ENCODE measurements at places on chromosomes 11 and 22. TPM values are rescaled to one million over a fixed set of nuclear protein-coding genes. Genes with fewer than 3 reads are reported as not detected.
A peak's percentile ranks its signal among the peaks of the same experiment; 100 is the strongest.

DNA sequence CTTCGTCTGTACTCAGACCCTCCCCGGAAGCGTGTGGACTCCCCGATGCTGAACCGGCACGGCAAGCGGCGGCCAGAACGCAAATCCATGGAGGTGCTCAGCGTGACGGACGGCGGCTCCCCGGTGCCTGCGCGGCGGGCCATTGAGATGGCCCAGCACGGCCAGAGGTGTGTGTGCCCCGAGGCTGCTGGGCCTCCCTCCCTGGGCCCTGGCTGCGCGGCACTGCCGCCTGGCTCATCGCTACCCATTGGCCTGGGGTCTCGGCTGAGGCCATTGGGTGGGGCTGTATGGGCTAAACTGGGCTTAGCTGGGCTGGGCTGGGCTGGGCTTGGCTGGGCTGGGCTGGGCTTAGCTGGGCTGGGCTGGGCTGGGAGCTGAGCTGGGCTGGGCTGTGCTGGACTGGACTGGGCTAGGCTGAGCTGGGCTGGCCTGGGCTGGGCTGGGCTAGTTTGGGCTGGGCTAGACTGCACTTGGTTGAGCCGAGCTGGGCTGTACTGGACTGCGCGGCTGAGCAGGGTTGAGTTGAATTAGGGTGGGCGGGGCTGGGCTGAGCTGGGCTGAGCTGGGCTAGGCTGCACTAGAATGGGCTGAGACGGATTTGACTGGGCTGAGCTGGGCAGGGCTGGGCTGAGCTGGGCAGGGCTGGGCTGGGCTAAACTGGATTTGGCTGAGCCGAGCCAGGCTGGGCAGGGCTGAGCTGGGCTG, 40.7 kb downstream of the MOB2 start:
- no peak for DNase-seq
- H3K4me3 ChIP-seq = no peak overlapping the region
- H3K27ac ChIP-seq = no peak overlapping the region
- H3K36me3 ChIP-seq = peaks cover 13% of the 10 kb centered on the region
- H3K4me1 ChIP-seq = no peaks in the 10 kb centered on the region

DNA sequence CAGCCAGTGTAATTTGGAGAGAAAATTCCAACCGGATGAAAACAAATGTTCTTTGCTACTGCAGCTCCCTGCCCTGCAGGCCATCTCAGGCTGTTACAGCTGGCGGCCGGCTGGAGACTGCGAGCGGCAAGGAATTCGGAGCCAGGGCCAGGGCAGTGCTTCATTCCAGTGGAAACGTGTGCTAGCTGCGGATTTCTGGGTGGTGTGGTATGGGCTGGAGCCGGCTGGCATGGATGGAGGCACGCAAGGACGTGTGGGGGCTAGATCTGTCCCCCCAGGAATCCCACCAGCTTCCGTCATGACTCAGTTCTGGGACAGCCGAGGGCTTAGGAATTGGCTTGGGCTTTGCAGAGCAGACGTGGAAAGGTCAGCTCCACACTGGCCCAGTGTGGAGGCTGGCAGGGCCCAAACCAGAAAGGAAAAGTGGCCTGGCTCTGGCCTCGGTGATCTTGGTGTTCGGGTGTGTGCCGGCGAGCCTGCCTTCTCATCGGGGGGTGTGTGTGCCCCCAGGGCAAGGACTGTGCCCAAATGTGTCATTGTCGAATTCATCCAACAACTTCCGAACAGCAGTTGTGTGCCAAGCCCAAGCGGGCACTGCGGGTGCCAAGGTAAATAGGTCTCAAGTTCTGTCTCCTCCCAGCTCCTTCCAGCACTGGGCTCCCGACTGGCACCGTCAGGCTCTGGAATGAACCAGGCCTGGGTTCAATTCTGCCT, 48.1 kb upstream of the SHISAL1 start:
- H3K27me3 ChIP-seq = no peaks in the 10 kb centered on the region
- no peak for DNase-seq
- no peak overlapping the region for H3K4me3 ChIP-seq
- peak overlapping the region; percentile 16 for H3K27ac ChIP-seq
- H3K36me3 ChIP-seq = no peaks in the 10 kb centered on the region
- no peaks in the 10 kb centered on the region for H3K4me1 ChIP-seq

DNA sequence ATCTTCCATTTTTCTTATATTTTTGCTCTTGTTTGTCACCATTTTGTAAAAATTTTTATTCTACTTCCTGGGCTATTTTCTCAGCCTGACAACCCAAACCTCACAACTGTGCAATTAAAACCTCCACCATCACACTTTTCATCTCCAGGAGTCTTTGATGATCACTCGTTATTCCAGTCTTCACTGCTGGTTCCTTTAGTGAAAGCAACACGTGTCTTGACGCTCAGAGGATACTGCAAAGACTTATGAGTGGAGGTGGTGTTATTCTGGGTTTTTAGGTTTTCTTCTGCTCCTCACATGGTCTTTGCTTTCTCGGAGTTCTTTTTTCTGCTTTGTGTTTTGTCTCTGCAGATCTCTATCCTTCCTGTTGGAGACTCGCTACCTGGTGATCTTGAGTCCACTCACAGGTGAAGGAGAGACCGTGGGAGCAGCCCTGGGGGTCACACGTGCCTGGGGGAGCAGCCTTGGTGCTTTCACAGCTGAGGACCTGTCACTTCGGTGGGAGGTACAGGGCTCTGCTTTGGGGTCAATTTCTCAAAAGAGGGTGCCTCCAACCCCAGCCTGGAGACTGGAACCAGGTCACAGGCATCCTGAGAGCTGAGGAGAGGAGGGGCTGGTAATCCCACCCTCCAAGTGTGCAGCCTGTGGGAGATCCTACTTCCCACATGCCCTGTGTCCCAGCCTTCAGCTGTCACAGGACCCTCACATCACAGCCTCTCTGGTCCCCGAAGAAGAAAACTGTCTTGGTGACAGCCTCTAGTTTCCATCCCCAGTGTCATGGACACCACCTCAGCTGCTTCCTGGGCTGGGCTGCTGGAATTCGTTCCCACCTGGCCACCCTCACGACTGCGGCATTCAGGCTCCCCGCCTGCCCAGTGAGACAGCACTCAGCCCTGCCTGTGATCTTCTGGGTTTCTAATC, 11.0 kb downstream of the SULT4A1 start:
- no peak for DNase-seq
- peaks cover 4% of the 10 kb centered on the region for H3K27me3 ChIP-seq
- H3K27ac ChIP-seq = no peak overlapping the region
- H3K36me3 ChIP-seq = no peaks in the 10 kb centered on the region

TUT1 gene
- 18.8 TPM for total RNA-seq

CCDC87 gene
- total RNA-seq = not detected
